ENCODE measurements at places on chromosomes 1 and 21.

GRCh38 chr21:45670731-45671130, 27.2 kb downstream of the PCBP3 start:
- no peak for DNase-seq

DNA sequence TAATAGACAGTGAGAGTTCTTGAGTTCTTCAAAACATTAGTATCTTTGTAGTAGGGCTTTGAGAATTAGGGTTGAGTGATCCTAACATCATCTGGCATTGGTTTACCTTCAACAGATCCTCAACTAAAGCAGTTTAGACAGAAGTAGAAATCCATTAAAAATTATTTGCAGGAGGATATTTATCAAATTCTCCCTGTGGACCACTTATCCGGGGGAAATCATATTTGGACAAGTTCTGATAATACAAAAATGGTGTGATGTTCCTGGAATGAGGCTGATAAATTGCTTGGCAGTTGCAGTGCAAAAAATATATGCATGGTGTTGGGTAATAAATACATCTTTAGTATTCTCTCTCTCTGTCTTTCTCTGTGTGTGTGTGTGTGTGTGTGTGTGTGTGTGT, 115.1 kb upstream of the CHODL start:
- DNase-seq, result no peak

DNA sequence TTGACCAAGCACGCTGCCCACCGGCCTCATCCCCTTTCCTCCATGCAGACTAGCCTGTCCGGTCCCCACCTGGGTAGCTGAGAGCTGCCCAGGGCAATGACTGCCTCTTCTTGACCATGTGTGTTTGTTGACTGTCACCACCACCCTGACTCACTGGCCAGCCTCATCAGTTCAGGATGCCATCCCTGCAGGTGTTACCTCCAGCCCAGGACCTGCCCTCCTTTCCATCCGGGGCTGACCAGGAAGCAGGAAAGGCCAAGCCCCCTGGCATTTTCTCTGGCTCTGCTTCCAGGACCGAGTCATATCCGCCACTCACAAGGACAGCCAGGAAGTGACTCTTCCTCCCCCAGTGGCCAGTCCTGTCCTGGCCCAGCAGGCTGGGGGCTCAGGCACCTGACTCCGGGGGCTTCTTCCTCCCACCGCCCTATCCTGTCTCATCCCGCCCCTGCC, 17.1 kb downstream of the EPHA2 start:
- DNase-seq, result no peak

GRCh38 chr1:169487561-169487960, 1.8 kb upstream of the SLC19A2 start:
- DNase-seq, result no peak

DNA sequence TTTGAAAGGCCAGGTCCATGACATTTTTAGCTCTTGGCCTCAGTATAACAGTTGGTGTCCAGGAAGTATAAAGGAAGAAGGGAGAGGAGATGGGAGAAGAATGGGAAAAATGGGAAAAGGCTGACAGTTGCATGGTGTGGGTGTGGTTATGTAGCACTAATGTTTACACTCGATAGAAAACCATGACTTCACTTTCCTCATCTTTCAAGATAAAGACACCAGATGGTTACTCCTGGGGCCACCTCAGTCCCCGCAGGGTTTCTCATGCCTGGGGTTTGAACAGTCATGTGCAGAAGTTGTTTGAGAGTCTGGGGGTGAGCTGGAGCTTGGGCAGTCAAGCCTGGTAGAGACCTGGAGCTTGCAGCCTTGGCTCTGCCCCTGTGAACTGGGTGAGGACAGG, 7.9 kb downstream of the PGBD2 start:
- peak; percentile 45 for DNase-seq

GRCh38 chr1:70487910-70488665, 77.0 kb downstream of the CTH start:
- DNase-seq, result peak; percentile 80

DNA sequence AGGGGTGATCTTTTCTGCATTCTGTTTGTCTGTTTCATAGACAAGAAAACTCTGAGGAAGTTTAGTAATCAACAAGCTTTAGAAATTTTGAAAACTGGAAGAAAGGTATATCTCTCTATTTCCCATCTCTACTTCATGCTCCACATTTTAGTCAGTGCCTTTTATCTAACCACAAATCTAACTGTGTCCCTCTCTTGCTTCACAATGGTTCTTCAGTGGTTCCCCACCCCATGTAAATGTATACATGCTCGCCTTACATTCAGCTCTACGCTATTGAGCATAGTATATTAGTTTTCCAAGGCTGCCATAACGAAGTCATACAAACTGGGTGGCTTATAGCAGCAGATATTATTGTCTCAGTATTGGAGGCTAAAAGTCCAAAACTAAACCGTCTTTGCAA, 14.4 kb upstream of the SAMSN1 start:
- no peak for DNase-seq

DNA sequence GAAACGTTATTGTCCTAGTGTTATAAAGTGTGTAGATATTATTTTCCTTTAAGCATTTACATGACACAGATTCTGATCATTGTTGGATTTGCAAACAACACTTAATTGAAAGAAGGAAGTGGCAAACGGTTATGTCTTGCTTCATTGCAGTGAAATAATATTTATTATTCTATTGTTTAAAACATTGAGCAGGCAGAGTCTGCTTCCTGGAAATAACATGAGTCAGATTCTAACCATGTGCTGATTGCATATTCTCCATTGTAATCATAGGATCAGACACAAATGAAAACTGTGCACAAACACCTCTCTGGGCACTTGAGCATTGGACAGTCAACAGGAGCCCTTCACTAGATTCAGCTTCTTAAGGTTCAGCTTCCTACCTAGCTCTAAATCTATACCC, 46.8 kb upstream of the USP25 start:
- no peak for DNase-seq

GRCh38 chr1:66925558-66925910, 744 bp downstream of the MIER1 start:
- DNase-seq, result no peak

DNA sequence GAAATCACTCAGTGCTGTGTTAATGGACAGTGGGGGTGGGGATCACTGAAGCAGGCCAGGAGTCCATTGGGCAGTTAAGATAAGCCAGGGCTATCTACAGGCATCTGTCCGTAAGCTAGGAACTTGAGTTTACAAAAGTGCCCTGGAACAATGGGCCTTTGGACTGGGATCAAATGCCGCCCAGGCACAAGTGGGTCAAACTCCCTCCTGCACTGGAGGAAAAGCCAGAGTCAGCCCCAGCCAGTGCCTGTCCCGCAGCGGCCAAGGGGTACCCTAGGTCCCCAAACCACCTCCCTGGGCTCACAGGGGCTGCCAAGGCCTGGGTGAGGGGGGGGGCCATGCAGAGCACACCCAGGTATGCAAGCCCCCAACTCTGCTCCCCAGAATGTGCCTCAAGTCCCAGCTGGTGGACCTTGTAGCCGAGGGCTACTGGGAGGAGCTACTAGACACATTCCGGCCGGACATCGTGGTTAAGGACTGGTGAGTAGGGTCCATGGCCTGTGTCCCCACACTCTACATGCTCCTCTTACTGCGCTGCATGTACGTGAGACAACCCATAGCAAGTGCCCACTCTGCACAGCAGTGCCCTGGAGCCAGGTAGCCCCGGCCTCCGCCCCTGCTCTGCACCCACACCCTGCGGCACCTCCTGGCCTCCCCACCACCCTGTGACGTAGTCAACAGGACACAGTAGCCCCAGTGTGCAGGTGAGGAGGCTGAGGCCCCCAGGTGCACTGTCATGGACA, 7.7 kb downstream of the FBXO6 start:
- DNase-seq, result no peak

DNA sequence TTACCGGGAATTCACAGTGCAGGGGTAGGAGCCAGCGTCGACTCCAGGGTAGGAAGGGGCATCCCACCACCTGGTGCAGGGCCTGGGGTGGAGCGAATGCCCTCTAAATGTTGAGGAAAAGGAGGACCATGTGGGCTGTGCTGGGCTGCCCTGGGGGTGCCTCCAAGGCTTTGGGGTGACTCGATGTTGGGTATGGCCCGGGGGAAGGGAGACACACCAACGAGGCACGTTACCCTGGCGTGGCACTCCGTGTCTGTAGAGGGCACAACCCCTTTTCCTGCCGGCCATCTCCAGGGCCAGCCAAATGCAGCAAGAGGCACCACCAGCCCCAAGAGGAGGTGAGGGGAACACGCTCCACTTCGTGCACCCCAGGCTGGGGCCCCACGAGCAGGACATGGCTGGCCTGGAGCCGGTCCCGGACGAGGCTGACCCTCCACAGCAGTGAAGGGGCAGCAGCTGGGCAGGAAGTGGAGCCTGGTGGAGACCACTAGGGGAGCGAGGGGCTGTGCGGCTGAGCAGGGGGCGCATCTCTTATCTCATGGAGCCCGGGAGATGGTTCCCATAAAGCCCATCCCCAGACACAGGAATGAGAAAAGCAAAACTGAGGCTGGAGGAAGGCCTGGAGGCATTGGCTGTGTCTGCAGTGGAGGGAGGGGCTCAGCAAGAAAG, 11.2 kb downstream of the ACTRT2 start:
- DNase-seq, result no peak

DNA sequence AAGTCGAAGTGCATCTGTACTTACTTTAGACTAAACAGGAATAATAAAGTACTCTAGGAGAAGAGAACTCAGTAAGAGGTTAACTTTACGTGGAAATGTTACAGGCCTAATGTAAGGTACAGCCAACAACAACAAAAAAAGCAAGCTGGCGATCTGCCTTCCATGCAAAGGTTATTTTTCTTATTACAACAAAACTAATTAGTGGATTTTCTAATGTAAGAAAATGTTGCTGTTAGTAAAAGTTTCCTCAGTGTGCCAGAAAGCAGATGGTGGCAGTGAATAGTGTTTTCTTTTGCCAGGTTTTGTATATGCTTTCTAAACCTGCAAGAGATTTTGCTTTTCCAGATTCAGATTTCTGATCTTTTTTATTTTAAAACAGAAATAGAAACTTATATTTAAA, 179.2 kb downstream of the NFIA start:
- DNase-seq, result no peak

GRCh38 chr1:160070243-160071163, 543 bp upstream of the KCNJ10 start:
- peak; percentile 57 for DNase-seq

DNA sequence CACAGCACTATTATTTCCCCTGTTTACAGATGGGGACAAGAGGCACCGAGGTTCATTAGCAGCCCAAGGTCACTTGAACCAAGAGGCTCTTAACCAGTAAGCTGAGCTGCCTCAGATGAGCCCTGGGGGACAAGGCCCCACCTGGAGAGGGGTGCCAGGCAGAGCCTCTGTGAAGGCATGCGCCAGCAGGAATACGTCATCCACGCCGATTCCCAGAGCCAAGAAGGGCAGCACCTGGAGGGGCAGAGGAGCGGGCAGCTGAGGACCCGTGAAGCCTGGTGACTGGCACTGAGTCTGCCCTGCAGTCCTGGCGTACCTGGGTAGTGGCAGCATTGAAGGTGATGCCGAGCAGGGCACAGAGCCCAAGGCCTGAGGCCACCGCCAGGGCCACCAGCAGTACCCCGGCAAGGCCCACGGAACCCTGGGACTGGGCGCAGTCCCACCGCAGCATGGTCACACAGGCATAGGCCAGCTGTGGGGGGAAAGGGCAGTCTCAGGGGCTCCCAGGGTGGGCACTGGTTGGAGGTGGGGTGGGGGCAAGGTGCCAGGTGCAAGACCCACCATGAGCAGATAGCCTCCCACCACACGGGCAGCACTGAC, 14.1 kb downstream of the PTCH2 start:
- DNase-seq, result no peak

DNA sequence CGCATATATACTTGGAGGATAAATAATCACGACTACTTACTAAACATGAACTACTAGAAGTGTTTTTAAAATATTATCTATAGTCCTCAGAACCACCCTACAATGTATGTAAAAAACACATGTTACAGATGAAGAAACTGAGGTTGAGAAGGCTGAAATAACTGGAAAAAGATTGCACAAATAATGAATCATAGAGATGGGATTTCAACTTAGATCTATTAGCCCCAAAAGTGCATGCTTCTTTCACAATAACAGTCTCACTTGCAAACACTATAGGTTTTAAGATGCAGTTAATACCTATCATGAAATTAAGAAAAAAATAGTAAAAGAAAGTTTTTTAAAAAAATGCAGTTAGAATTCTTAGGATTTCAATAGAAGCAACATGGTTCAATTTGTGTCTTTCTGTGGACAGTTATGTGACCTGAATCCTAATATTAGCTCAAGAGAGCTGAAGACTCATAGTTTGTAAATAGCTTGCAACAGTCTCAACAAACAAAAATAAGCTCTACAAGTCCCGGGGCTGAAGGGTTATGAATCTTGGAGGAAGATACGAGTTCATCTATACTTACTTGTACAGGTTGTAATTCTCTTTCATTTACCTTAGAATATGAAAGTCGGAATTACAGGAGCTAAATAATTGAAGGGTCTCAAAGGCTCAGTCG, 58.6 kb upstream of the NTPCR start:
- no peak for DNase-seq

GRCh38 chr1:180230416-180230790, 339 bp downstream of the LHX4 start:
- DNase-seq, result no peak

GRCh38 chr21:32868631-32869454, 97.3 kb upstream of the PAXBP1 start:
- no peak for DNase-seq

- no peak for DNase-seq
These were observed 44.7 kb downstream of the MAST2 start for GRCh38 chr1:45848097-45848496.

GRCh38 chr1:224525411-224526040, 90.6 kb upstream of the CNIH3 start:
- DNase-seq, result no peak

GRCh38 chr1:31585736-31586365, 9.5 kb downstream of the TINAGL1 start:
- no peak for DNase-seq

- DNase-seq, result peak; percentile 62
These were observed 30.0 kb downstream of the SOX13 start for GRCh38 chr1:204102739-204103430.

GRCh38 chr1:212696721-212697331, 2.8 kb downstream of the BATF3 start:
- no peak for DNase-seq

DNA sequence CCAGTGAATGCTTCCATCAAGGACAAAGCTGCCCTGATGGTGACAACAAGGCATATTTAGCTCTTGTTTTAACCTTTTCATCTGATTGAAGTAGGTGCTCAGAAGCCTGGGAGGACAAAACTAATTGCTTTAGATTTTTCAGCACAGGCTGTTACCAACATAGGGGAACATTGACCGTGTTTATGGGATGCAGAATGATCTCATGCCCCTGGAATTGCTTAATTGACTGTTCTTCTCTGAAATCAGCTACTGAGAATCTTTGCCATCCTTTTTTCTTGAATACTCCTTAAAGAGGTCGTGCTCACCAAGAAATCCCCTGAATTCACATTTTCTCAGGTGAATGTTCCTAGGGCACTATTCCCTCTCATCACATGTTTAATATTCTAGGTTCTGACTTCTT, 95.9 kb upstream of the CCDC190 start:
- DNase-seq, result no peak

- DNase-seq, result no peak
These were observed 25.7 kb upstream of the ATP2B4 start for GRCh38 chr1:203600782-203601513.
